Pulmonary artery endothelial cell (primary cell): ENCODE measurements at places on chromosomes 2 and 18. TPM values are rescaled to one million over a fixed set of nuclear protein-coding genes. Genes with fewer than 3 reads are reported as not detected.

Gene ASAP2
- 44.0 and 49.9 TPM in 2 replicates for total RNA-seq

Gene RESP18
- not detected in 2 replicates for total RNA-seq

Gene SERPINB13
- not detected in 2 replicates for total RNA-seq

Gene TMEM198
- not detected in 2 replicates for total RNA-seq

- no peak for DNase-seq
These were observed 204.8 kb downstream of the TFCP2L1 start for GRCh38 chr2:121080013-121080772.

GRCh38 chr2:161905389-161906046 is 168.5 kb downstream of the DPP4 start:
- peak; percentile 88 for DNase-seq

- no peak for DNase-seq
These were observed 17.8 kb downstream of the DDX18 start for GRCh38 chr2:117832332-117832731.

DNA sequence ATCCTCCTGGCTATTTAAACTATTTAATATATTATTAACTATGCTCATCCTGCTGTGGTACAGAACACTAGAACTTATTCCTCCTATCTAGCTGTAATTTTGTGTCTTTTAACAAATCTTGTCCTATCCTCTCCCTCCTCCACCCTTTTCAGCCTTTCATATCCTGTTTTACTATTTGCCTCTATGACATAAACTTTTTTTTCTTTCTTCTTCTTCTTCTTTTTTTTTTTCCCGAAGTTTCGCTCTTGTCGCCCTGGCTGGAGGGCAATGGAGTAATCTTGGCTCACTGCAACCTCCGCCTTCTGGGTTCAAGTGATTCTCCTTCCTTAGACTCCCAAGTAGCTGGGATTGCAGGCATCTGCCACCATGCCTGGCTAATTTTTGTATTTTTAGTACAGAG is 201.5 kb downstream of the LPIN1 start:
- DNase-seq = no peak

- no peak for DNase-seq
These were observed 3.9 kb downstream of the CXCR1 start for GRCh38 chr2:218162814-218163213.

- DNase-seq = no peak
These were observed 436.6 kb upstream of the NRP2 start for GRCh38 chr2:205245652-205246051.

DNA sequence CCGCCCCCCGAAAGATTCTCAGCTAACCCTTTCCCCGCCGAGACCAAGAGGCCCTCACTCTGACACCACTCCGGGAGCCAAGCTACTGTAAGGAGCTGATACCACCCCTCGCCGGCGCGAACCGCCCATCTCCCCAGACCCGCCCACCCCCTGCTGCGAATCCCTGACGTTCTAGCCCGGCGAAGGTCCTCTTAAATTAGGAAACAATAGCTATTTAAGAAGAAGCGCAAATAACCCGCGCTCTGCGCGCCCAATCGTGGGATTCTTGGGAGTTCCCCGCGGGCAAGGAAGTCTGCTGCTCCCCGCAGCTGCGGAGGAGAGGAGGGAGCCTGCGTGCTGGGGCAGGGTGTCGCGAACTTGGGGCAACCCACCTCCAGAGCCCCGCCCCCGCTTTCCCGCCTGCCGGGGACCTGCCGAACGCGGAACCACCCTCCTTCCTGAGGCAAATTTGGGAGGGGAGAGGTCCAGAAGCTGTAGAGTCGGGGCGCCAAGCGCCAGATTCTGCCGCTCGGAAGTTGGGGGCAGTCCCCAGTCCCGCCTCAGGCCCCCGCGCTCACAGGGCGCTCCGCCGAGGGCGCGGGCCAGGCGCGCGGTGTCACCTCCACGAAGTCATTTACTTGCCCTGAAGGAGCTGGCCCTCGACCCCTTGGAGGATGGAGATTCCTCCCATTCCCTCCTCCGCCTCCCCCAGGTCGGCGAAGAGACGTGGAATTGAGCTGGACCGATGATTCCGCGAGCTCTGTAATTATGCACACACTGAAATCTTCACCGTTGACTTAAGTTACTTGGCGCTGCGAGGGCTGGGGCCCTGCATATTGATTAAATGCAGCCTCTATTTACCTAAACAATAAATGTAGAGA is 8.4 kb upstream of the SP9 start:
- no peak for DNase-seq

GRCh38 chr2:28361991-28362710 is 30.5 kb upstream of the FOSL2 start:
- DNase-seq = no peak

DNA sequence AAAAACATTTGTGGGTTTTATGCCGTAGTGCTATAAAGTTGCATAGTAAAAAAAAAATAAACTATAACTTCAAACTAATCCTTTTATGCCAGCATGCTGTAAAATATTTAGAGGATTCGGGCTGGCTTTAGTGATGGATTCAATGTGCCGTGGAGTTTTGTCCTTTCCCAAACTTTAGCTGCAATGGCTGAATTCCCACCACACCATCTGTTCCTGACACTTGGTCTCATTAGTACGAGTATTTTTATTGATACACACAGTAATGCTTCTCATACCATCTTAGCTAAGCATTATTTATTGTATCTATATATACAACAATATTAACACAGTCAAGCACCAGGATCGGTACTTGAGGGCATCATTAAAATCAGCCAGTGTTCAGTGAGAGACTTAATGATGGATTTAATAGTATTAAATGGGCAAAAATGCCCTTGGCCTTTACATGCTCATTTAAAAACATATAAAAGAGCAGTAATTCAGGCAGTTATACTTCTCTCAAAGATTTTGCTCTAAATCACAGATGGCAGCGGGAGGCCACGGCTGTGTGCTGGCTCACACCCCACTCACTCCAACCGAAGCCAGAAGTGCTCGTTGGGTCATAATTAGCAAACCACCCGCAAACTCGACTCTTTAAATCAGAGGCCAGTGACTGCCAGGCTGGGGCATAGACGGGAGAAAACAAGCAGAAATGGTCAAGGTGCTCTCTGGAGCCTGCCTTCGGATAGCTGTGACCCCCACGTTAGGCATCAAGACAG is 297.0 kb upstream of the REV1 start:
- no peak for DNase-seq

- no peak for DNase-seq
These were observed 14.6 kb downstream of the MRPL35 start for GRCh38 chr2:86213699-86214502.

DNA sequence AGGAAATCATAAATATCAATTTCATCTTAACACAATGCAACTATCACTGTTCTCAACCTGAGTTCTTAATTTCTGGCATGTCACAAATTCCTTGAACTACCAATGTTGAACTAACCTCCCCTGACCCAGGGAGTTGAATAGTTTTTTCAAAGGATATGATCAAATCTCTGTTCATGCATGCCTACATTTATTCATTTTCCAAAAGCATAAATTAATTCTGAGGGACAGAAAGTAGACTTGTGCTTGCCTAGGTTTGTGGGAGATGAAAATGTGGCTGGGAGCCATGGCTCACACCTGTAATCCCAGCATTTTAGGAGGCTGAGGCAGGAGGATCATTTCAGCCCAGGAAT is 175.7 kb downstream of the TGIF1 start:
- DNase-seq = no peak

GRCh38 chr2:40302751-40303325 is 149.1 kb downstream of the SLC8A1 start:
- no peak for DNase-seq

DNA sequence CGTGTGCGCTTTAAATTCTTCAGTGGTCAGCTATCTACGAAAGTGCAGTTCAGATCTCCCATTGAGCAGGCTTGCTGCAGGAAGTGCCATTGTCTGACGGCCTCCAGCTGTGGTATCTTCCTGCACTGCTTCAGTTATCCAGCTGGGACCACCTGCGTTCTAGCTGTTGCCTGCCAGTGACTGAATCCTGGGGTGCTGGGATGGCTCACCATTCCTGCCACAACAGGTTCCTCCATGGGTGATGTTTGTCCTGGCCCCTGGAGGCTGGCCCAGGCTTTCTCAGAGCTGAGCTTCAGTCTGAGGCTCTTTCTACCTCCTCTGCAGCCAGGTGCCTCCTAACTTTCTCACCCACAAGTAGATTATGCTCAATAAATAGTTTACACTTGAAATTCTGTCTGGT is 498.5 kb upstream of the HS6ST1 start:
- no peak for DNase-seq

DNA sequence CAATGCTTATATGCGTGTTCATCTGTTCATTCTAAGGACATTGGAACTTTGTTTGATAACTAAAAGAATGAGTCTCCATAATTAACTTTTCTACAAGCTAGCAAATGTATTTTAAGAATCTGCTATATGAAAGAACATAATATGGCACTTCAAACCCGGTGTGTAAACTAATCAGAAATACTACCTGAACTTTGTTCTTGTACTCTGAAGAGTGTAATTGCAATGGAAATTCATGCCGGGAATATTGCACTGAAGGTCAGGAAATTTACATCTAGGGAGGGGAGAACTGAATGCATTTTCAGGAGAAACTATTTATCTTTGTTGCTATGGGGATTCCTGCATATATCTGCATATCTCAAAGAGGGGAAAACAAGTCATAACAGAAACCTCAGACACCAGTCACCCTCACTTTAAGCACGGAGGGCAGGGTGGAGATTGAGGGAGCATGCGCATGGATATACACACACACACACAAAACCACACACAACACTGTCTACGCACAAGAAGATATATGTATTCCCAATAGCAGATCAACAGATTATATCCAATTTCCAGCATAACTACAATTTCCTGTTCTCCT is 76.2 kb downstream of the DTNA start:
- no peak for DNase-seq

DNA sequence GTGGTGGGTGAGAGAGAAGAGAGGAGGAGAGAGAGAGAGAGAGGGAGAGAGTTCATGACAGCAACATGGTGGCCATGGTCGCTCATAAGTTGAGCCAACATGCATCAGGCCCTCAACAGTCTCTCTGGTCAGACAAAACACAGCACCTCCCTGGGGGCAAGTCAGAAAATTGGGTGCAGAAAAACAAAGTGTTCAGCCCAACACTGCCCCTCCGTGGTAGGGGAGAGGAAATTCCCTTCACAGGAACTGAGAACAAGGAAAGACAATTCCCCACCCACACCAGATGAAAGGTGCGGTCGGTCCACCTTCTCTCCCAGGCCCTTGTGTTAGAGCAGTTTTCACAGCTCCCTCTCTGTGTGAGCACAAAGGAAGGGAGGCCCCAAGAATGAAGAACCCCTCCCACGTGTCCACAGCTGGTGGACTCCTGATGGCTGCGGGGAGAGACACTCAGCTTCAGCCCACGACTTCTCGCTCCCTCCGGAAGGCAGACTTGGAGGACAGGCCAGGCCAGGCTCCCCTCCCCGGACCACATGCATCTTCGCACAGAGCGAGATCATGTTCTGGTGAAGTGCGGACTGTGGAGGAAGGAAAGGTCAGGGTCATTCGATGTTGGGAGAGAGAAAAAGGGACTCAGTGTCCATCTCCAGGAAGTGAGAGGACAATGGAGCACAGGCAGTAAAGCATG is 181.7 kb downstream of the ANAPC1 start:
- DNase-seq = no peak
